ENCODE measurements at places on chromosomes 3 and 15.

- DNase-seq: no peak
These were observed 60.9 kb downstream of the SCN10A start for GRCh38 chr3:38755130-38755529.

GRCh38 chr3:114216186-114216970 lies 21.0 kb downstream of the ZNF80 start:
- DNase-seq: no peak

DNA sequence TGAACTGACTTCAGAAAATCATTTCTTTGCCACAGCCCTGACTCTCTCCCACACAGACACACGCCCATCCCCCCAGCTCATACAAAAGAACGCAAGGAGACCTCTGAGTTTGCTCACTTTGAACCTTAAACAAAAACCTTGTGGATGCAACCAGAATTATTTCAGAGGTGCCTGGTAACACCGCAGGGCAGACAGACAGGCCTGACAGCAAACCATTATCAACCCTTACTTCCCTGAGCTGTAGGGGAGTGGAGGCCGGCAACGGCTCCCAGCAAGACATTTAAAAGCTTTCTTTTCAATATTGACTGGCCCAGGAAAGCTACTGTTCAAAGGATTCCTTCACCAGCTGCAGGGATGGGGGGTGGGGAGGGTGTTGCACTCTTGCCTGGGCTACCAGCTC lies 2.0 kb upstream of the EFCC1 start:
- DNase-seq: no peak

DNA sequence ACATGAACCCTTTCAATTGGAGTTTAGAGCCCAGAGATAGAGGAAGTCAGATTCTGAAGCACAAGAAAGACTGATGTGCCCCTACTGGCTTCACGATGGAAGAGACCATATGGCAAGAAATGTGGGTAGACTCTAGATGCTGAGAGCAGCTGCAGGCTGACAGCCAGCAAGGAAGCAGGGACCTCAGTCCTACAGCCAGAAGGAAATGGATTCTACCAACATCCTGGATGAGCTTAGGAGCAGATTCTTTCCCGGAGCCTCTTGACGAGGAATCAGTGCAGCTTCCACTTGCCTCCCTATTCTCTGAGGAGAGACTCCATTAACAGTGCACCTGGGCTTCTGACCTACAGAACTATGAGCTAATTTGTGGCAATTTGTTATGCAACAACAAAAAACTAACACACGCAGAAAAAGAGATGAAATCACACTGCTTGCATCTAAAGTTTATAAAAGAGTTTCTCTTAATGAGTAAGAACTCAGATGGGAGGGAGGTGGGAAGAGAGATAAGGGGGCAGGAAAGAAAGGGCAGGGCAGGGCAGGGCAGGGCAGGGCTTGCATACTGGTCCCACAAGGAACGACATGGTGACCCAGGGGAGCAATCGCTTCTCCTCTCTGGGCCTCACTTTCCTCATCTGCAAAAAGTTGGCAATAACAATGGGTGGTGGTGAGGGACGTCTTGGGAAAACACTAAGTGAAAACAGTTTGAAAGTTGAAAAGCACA lies 440.9 kb downstream of the FOXP1 start:
- no peak for DNase-seq

- DNase-seq: no peak
These were observed 37.8 kb downstream of the EHHADH start for GRCh38 chr3:185215873-185216606.

DNA sequence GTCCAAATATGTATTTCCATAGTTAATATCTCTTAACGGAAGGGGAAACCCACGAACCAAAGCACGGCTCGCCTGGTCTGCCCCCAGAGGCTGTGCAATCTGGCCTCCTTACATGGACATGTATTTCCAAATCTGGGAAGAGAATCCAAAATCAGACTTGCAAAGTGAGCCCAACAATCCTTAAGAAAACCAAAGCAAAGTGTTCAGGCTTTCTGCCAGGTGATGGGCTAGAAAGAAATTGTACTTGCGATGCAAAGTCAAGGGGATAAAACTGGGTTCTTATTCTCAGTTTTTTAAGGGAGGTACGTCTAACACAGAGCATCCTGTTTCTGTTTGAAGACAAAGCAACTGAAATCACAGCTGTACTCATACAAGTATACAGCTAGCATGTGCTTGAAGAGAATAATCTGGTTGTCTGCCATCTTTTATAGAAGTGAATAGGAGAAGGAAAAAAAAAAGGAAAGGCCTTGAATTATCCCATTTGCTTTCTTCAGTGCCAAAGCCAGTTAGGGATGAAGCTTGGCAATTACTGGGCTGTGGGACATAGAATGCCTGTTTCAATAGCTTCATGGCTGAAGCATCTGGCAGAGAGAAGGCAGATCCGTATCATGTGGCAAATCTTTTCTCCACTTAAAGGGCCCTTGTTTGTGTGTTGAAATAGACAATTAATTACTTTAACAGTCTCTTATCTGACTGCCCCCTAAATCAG lies 48.4 kb downstream of the LRIG1 start:
- DNase-seq: no peak

DNA sequence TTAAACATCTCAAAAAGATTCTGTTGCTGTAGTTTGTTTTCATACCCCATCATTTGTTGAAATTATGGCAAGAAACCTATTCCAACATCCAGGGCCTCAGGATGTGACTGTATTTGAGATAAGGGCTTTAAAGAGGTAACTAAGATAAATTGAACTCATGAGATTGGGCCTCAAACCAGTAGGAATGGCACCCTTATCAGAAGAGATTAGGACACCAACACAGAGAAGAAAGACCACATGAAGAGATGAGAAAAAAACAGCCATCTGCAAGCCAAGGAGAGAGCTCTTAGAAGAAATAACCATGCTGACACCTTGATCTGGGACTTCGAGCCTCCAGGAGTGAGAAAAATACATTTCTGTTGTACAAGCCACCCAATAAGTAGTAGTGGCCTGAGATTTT lies 157.7 kb downstream of the CGGBP1 start:
- no peak for DNase-seq

- no peak for DNase-seq
These were observed 11.7 kb upstream of the ATG7 start for GRCh38 chr3:11260460-11260859.

DNA sequence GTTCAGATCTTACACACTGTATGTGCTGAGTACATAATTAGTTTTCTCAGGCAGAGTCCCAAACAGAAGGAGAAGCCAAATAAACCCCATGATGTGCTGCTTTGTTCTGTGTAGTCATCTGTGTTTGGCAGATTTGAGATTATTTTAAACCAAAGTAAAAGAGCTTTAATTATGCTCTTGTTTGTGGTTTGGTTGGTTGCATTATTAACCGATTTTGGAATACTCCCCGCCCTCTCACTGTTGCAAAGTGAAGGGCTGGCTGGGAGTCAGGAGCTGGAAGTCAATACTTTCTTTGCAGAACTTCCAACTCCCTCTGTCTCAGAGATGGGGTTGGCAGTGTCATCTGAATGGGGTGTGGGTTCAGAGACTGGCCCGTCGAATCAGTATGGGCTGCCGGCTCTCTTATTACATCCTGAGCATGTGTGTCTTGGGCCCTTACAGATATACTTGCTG lies 34.4 kb downstream of the SLCO3A1 start:
- DNase-seq: peak; percentile 11

DNA sequence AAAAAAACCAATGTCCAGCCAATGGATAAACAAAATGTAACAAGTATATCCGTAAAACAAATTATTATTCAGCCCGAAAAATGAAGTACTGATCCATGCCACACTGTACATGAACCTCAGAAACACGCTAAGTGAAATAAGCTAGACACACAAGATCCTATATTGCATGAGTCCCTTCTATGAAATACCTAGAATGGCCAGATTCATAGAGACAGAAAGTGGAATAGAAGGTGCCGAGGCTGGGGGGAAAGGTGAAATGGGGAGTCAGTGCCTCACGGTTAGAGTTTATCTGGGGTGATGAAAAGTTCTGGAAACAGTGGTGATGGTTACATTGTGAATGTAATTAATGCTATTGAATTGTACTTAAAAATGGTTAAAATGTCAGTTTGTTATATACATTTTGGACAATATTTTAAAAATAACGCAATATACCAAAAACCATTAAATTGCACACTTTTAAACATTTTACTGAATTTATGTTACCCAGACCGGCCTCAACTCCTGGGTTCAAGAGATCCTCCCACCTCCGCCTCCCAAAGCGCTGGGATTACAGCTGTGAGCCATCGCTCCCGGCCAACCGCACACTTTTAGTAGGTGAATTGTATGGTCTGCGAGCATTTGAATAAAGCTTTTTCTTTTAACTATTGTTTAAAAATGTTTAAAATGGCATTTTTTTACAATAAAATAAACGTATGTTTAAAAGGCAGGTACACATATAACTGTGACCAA lies 2.1 kb downstream of the RNF168 start:
- no peak for DNase-seq

All from NCI-H2081 treated with DMSO at 0.1 percent for 48 hours (cell line).